Type B pancreatic cell (in vitro differentiated cells): ENCODE measurements at places on chromosomes 5 and 9. TPM values are rescaled to one million over a fixed set of nuclear protein-coding genes. Genes with fewer than 3 reads are reported as not detected.

DNA sequence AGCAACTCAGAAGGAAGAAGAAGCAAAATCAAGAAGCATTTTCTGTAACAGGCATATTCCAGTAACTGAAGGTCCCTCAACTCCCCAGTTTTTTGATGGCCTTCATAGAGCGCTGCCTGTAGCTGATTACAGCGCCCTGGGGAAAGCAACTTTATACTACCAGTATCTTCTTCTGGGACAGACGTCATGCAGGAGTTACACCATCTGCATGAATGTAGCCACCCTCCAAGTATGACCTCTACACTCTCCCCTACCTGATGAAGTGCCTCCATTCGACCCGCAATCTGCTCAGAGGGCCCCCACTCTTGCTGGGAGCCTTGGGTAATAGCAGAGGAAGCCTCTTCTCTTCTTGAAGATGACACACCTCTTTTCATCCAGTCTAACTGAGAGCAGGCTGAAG, 21.0 kb upstream of the SH3TC2 start:
- DNase-seq, result no peak

GRCh38 chr9:114616684-114617520, 5.8 kb downstream of the TMEM268 start:
- DNase-seq, result no peak

GRCh38 chr5:128870373-128870772, 94.9 kb upstream of the SLC27A6 start:
- DNase-seq, result no peak

- no peak for DNase-seq
Observed at GRCh38 chr5:39657943-39658342, 233.2 kb upstream of the DAB2 start.

GRCh38 chr5:113219695-113220094, 215.1 kb downstream of the TSSK1B start:
- no peak for DNase-seq

- DNase-seq, result no peak
Observed at GRCh38 chr5:91052977-91053740, 330.0 kb downstream of the ARRDC3 start.

- DNase-seq, result no peak
Observed at GRCh38 chr9:127913682-127914081, 3.2 kb downstream of the ST6GALNAC4 start.

DNA sequence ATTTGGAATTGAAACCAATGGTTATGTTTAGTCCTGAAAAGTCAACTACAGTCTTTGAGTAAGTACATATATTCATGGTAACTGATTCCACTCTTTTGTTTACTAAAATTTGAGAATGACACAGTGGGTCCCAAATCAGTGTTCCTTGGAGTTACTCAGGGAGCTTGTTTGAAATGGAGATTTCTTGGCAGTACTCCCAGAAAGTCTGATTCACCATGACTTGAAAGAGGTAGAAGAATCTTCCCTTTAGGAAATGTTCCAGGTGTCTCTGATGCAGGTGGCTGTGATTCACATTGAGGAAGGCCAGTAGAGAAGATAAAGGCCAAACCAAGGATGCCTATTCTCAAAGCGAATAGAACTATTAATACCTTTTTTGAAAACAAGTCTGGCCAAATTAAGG, 1078.3 kb downstream of the CDH12 start:
- no peak for DNase-seq

DNA sequence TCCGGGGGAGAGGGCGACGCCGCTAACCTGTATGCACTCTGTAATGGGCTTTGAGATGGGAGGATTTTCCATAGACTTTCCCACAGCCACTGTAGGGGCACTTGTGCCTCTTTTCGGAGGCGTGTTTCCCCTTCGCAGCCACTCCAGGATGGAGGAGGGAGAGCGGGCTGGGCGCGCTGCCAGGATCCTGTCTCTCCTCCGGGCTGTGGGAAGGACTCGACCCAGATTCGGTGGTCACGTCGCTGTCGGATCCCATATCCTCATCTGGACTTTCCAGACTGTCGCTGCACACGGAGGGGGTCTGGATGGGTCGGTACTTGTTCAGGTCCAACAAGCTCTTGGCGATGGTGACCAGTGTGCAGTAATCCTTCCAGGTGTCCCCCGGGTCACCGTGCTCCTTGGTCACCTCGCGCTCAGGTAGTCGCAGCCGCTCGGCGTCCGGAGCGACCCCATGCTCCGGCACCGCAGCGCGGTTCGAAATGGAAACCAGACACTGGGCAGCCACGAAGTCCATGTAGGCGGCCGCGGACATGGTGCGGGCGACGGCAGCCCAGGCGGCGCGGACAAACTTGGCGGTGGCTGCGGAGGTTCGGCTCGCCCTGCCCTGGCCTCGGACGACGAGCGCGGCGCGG, 1.5 kb downstream of the KLF9 start:
- peak; percentile 74 for DNase-seq

DNA sequence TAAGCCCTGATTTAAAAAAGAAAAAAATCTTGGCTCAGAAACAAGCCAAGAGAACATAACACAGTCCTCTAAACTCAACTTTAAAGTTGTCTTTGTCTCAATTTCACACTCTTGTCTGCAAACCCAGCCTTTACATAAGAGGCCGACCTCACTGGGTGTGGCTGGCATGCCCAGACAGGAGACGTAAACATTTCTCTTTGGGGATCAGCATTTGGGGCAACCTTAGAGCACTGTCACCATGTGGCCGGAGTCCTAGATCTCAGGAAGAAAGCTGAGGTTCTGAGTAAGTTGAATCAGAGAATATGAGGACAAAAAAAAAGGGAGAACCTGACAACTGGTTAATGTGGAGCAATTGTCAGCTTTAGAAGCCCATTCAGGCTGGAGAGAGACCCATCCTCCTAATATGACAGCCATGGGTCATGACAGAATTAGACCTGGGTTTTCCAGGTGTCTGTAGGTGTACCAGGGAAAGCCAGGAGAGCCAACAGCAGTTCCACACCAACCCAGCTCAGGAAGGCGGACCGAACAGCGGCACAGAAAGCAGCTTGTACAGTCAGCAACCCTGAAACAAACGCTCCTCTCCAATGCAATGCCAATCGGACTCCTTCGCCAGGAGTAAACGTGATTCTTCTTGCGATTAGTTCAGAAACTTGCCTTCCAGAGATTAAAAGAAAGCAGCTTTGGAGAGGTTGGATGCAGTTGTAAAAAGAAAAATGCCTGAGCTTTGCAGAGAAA, 97.9 kb upstream of the MAP3K1 start:
- no peak for DNase-seq

GRCh38 chr5:139474890-139475791, 4.3 kb downstream of the SMIM33 start:
- DNase-seq, result no peak

GRCh38 chr5:54066433-54066832, 243.9 kb downstream of the ARL15 start:
- no peak for DNase-seq

GRCh38 chr5:168649306-168649705, 70.1 kb upstream of the PANK3 start:
- no peak for DNase-seq

- DNase-seq, result no peak
Observed at GRCh38 chr5:122415030-122415800, 103.2 kb downstream of the SNCAIP start.

- DNase-seq, result no peak
Observed at GRCh38 chr9:96006296-96006879, 130.9 kb downstream of the ERCC6L2 start.

DNA sequence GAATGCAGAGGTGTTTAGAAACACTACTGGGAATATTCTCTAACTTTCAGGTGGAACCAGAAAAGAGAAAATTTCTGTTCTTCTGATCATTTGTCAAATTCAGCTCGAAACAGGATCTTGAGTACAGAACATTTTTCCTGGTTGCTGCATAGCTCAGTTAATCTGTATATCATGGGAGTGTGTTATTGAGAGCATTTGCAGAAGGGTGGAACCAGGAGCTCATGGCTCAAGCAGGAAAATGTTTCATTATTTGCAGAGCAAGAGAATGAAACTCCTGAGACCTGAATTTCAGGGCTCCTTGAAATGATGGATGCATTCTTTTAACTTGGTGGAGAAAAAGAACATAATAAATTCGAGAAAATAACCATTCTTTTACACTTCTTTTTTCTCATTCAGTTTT, 97.9 kb downstream of the AOPEP start:
- no peak for DNase-seq

DNA sequence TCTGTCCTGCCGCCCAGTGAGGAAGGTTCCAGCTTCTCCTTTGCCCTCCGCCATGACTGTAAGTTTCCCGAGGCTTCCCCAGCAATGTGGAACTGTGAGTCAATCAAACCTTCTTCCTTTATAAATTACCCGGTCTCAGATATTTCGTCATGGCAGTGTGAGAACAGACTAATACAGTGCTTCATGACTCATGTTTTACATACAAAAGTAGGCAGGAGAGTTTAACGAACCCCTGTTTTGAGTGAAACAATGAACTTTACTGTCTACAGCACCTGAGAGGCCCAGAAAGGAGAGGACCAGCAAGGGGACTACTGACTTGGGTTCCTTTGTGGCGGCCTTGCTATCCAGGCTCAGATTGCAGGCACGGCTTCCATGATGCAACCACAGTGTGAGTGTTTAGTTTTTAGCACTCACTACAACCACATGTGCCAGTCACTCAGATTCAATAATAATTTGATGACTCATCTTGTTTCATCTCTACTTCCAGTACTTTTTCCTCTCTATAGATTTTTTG, 139.1 kb upstream of the CLINT1 start:
- no peak for DNase-seq

DNA sequence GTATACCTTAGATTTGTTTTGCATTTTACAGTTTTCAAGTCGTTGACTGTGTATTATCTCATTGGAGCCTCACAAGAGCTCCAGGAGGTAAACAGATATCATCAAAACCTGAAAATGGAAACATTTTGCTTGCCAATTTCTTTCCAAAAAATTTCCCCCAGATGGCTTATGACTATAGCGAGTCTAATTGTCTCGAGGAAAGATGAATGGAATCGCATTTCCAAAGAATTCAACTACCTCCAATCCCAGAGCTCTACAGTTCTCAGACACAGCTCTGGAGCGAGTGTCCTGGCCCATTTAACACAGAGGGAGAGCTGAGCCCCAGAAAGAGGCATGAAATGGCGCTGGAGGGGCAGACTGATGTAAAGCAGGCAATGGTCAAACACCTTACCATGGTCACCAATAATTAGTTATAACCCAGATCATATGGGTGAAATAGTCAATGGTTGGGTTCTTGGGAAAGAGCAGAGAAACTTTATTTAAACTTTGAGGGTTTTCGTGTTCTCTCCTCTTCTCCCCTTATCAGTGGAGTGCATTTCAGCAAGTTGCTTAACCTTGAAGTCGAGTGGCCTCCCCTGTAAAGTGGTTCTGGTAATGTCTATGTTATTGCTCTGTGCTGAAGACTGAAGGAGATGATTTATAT, 168.2 kb downstream of the ZDHHC21 start:
- no peak for DNase-seq

DNA sequence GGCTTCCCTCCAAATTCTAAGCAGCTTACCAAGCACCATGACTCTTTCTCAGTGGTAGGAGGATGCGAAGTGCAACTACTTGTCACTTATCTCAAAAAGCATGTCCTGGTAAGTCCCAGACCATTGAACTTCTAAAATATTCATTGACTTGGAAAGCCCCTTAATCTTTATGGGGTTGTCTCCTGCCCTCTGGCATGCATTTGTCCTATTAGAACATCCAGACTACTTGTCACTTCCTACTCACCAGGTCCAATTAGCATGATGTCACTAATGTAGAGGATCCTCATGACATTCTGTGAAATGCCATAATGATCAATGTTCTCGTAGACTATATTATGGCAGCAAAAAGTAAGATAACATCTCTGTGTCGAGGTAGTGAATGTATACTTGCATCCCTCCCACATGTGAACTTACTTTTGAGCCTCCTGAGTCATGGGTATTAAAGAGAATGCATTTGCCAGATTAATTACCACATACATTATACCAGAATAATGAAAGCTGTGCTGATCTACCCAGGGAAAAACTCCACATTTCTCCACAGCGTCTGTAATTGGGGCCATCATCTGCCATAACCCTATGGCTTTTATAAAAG, 63.5 kb upstream of the RAD23B start:
- no peak for DNase-seq

DNA sequence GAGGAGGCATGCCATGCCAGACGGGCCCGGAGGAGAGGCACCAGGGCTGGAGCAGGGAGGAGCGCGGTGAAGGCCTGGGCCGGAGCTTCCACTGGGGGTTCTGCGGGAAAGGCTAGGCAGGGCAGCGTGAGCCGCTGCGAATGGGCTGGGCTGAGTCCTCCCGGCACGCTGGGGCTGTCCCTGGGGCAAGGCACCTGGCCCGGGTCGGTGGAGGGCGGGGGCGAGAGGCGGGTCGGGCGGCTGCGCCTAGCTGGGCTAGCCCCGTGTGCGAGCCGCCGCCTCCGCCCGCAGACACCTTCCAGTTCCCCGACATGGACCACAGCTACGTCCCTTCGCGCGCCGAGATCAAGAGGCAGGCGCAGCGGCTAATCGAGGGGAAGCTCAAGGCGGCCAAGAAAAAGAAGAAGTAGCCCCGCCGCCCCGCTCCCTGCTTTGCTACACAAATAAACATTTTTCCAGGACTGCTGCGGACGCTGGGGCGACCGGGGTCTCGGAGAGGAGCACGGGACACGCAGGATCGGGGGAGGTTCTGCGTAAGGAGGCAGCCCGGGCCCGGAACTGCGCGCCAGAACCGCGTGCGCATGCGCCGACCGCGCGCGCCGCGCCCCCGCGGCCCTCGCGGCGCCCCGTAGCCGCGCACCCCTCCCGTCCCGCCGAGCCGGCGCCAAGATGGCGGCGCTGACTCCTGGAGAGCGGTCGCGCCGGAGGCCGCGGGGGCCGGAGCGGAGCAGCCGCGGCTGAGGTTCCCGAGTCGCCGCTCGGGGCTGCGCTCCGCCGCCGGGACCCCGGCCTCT, at the start of gene RABL6:
TSS of gene RABL6 (plus strand) at position 668 of the 794 bp plus-strand sequence. CDS start 249 bp downstream, outside the sequence.
- peak; percentile 86 for DNase-seq

GRCh38 chr5:154334406-154335064, 111.3 kb upstream of the SAP30L start:
- no peak for DNase-seq

- DNase-seq, result no peak
Observed at GRCh38 chr9:133182151-133182550, 18.4 kb upstream of the GBGT1 start.

SLC34A1 gene
- 0.12 and 0.22 TPM in 2 replicates for total RNA-seq

SLC36A3 gene
- not detected in 2 replicates for total RNA-seq

TNC gene
- total RNA-seq, result 16.1 and 95.2 TPM in 2 replicates

ALDH1A1 gene
- total RNA-seq, result 242 and 417 TPM in 2 replicates

CCL28 gene
- 2.0 TPM in 1 of 2 replicates, not detected in the other for total RNA-seq

ACSL6 gene
- total RNA-seq, result 0.97 and 2.8 TPM in 2 replicates

SCGB3A2 gene
- 1.4 TPM in 1 of 2 replicates, not detected in the other for total RNA-seq
